ENCODE measurements at places on chromosomes 11 and 22. TPM values are rescaled to one million over a fixed set of nuclear protein-coding genes. Genes with fewer than 3 reads are reported as not detected.

DNA sequence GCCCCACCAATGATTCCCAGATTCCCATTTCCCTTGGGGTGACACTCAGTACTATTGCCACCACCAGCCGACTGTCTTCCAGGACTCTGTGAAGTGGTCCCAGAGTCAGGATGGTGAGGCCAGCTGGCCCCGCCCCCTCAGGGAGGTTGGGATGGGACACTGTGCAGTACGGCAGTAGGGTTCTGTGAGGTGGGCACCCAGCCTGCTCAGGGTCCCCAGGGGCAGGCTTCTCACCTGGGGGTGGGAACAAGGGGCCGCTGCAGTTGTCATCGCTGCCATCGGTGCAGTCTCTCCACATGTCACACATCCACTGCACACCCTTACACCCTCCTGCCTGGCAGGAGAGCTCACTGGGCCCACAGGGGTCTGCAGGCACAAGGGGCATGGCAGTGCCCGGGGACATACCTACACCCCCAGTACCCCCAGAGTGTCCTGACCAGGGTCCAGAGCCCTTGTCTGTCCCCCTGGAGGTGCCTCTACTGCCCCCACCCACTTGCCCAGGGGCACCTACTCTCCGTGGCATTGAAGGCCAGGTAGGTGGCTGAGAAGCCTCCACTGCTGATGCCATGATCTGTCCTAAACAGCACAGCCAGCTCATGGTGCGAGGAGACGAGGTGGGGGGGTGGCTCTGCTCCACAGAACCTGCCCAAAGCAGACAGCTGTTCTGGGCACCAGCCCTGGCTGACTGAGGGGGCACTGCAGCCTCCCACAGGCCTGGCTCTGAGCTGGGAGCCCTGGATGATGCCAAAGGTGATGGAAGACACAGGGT lies 1.9 kb upstream of the C1QTNF5 start:
- H3K27me3 ChIP-seq = no peaks in the 10 kb centered on the region
- no peaks in the 10 kb centered on the region for H3K36me3 ChIP-seq

- no peaks in the 10 kb centered on the region for H3K36me3 ChIP-seq
- H3K27ac ChIP-seq = no peak overlapping the region
- no peaks in the 10 kb centered on the region for H3K4me1 ChIP-seq
- no peak overlapping the region for H3K4me3 ChIP-seq
These were observed 60.0 kb upstream of the SPON1 start for GRCh38 chr11:13902523-13902922.

CSNK2A3 gene
- 0.37 TPM for total RNA-seq

DNA sequence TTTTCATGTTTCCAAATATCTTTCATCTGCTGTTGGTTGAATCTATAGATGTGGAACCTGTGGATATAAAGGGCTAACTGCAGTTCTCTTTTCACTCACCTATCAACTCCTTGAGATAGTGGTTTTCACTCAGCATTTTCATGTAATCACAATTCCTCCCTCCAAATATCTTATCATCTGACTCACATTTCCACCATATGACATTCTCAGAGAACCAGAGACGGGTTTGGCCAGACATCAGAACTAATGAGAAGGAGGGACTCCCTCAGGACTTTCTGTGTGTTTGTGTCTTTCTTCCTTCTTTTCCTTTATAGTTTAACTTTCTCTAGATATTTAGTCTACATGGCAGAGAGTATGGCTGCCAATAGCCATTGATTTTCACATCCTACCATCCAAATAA lies 134.8 kb upstream of the DDI1 start:
- no peak overlapping the region for H3K27ac ChIP-seq
- H3K4me3 ChIP-seq = no peak overlapping the region
- no peaks in the 10 kb centered on the region for H3K36me3 ChIP-seq

GRCh38 chr11:9180784-9181183 lies 84.4 kb downstream of the DENND5A start:
- no peaks in the 10 kb centered on the region for H3K27me3 ChIP-seq
- no peak overlapping the region for H3K27ac ChIP-seq
- H3K4me3 ChIP-seq = no peak overlapping the region
- peaks cover 18% of the 10 kb centered on the region for H3K36me3 ChIP-seq
- no peaks in the 10 kb centered on the region for H3K4me1 ChIP-seq
- DNase-seq = no peak

- no peak overlapping the region for H3K4me3 ChIP-seq
- no peaks in the 10 kb centered on the region for H3K36me3 ChIP-seq
- peak; percentile 63 for DNase-seq
These were observed 3.9 kb upstream of the ABCG4 start for GRCh38 chr11:119144825-119145486.

OTOG gene
- not detected for total RNA-seq

DNA sequence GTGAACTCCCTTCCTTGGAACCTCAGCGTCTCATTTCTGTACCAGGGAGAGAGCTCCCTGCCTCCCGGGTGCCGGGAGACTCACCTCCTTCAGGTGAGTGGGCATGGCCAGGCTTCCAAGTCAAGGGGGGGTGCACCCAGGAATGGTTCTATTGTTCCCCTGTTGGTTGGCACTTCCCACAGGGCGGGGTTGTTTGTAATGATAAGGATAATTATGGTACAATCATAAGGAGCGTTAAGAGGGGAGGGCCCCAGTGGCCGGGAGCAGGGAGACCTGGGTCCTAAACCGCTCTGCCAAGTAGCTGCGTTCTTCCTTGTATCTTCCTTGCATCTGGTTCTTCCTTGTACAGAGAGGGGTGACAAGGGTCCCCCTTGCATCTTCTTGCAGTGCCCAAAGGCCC lies 79.1 kb downstream of the LRRC32 start:
- H3K4me1 ChIP-seq = no peaks in the 10 kb centered on the region
- no peak for DNase-seq
- no peak overlapping the region for H3K27ac ChIP-seq

DNA sequence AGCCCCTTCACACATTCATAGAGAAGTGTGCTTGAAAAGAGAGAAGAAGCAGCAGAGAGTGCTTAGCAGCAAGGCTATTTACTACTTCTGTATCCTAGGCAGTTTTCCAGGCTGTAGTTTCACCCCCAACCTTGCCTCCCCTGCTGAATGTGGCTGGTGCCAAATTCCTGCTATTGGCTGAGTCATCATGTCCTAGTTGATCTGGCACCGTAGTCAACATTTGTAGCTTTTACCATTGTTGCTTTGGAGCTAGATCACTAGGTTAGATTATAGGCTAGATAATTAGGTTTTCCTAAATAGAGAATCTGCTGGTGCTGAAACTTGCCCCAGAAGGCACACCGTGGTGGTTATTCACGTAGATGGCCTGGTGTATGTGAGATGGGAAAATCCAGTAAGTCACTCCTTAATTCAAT lies 32.7 kb downstream of the ARHGAP42 start:
- H3K27ac ChIP-seq = peak overlapping the region; percentile 45
- DNase-seq = no peak
- no peaks in the 10 kb centered on the region for H3K4me1 ChIP-seq
- no peaks in the 10 kb centered on the region for H3K27me3 ChIP-seq
- H3K36me3 ChIP-seq = no peaks in the 10 kb centered on the region

STK33 gene
- total RNA-seq = not detected

DNA sequence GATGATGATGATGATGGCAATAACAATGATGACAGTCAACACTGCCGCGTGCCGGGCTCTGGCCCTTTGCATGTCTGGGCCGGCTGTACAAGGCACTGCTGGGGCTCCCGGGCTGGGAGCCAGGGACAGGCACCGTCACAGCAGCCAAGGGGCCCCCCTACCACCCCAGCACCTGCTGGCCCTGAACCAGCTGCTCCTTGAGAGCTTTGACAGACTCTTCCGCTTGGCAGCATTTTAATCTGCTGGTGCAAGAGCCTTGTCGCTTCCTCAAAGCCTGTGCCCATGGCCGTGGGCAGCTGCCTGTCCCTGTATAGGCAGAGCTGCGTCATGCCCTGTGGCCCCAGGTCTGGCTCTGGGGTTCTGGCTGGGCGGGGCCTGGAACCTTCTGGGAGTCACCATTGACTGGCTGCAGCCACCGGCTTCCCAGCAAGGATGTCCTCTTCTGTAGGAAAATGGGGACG lies 12.9 kb upstream of the MUC6 start:
- no peak overlapping the region for H3K4me3 ChIP-seq
- no peaks in the 10 kb centered on the region for H3K27me3 ChIP-seq
- no peaks in the 10 kb centered on the region for H3K4me1 ChIP-seq
- H3K27ac ChIP-seq = no peak overlapping the region

PIH1D2 gene
- total RNA-seq = 0.80 TPM

CDHR5 gene
- 162 TPM for total RNA-seq

PRSS23 gene
- total RNA-seq = 14.1 TPM

GRCh38 chr11:80280737-80281136 lies 839.9 kb upstream of the TENM4 start:
- no peaks in the 10 kb centered on the region for H3K36me3 ChIP-seq
- H3K27me3 ChIP-seq = no peaks in the 10 kb centered on the region
- no peak overlapping the region for H3K27ac ChIP-seq
- no peaks in the 10 kb centered on the region for H3K4me1 ChIP-seq

GRCh38 chr11:68497761-68498160 lies 37.2 kb downstream of the PPP6R3 start:
- no peaks in the 10 kb centered on the region for H3K27me3 ChIP-seq
- no peak overlapping the region for H3K4me3 ChIP-seq
- no peak for DNase-seq
- peaks cover 28% of the 10 kb centered on the region for H3K4me1 ChIP-seq

PGR gene
- total RNA-seq = 0.11 TPM

DNA sequence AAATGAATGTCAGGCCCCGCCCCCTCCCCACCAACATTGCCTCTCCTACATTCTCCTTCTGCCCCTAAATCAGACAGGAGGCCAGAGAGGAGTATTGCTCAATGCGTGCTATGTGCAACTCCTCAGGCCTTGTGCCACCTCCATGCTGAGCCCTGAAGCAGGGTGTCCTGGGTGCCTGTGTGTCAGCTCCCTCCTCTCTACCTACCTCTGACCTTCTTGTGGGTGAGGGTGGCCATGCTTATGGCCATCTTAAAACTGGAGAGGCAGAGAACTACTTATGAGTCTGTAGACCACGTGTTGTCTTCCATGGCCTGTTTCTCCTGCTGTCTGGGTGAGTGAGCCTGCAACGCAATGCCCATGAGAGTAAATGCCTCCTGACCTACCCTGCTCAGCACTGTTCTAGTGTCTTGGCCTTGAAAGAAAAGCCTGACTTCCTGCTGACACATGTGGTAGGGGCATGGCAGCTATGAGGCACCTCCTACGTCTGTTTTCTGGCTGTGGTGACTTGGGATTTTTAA lies 10.5 kb downstream of the MCAM start:
- H3K4me1 ChIP-seq = no peaks in the 10 kb centered on the region
- no peak for DNase-seq
- no peak overlapping the region for H3K27ac ChIP-seq
- H3K36me3 ChIP-seq = no peaks in the 10 kb centered on the region
- H3K4me3 ChIP-seq = no peak overlapping the region

- no peaks in the 10 kb centered on the region for H3K36me3 ChIP-seq
- no peaks in the 10 kb centered on the region for H3K27me3 ChIP-seq
These were observed 931.1 kb upstream of the TENM4 start for GRCh38 chr11:80371931-80372330.

DNA sequence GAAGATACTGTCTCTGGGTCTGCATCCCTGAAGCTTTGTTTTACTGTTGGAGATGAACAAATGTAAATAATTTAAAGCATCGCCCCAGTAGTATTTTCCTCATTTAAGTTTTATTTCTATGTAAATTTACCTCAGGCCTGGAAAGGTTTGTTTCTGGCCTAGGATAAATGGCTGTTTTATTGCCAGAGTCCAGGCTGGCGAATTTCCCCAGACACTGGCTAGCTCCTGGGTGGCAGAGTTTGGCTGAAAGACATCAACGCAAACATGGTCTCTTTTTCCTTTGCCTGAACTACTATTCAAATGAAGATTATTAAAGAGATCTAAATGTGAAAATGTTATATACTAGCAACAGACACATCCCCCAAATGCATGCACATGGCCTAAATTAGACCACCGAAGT lies 136.7 kb upstream of the SESN3 start:
- no peak overlapping the region for H3K4me3 ChIP-seq
- H3K27me3 ChIP-seq = no peaks in the 10 kb centered on the region
- H3K36me3 ChIP-seq = no peaks in the 10 kb centered on the region

- H3K4me3 ChIP-seq = peak overlapping the region; percentile 43
- peak; percentile 55 for DNase-seq
- H3K27me3 ChIP-seq = no peaks in the 10 kb centered on the region
These were observed 689 bp downstream of the RAB39A start for GRCh38 chr11:107928767-107929507.

DDX25 gene
- 0.18 TPM for total RNA-seq

DNA sequence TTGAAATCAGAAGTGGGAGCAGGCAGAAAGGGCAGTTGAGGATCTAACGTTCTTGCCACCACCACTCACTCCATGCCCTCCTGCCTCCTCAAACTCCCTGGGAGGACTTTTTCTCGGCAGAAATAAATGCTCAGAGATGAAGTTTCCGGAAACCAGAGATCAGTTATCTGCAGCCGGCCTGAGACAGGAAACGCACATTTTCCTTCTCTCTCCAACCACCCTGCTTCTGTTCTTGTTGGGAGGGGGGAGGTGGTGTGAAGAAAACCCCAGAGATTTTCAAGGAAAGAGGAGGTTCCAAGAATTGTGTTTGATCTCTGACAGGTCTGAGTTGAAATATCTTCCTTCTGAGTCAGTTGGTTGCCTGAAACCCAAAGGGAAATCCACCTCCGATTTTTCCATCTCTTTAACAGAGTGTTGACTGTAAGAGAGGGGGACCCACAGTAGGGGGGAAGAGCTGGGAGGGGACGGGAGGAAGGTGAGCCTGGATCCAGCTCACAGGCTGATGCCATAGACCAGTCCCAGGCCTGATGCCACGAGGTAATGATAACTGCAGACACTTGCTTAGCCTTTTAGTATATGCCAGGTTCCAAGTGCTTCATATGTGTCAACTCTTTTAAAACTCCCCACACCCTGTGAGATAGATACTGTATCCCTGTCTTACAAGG lies 100.8 kb downstream of the TRAF6 start:
- H3K27ac ChIP-seq = peak overlapping the region; percentile 7
- no peak overlapping the region for H3K4me3 ChIP-seq
- DNase-seq = peak; percentile 34
- no peaks in the 10 kb centered on the region for H3K27me3 ChIP-seq
- peaks cover 8% of the 10 kb centered on the region for H3K4me1 ChIP-seq

GRCh38 chr11:102046841-102047240 lies 396 bp upstream of the CFAP300 start:
- no peaks in the 10 kb centered on the region for H3K4me1 ChIP-seq
- H3K27me3 ChIP-seq = peaks cover 7% of the 10 kb centered on the region
- H3K27ac ChIP-seq = no peak overlapping the region
- H3K36me3 ChIP-seq = no peaks in the 10 kb centered on the region
- H3K4me3 ChIP-seq = peak overlapping the region; percentile 16
- no peak for DNase-seq

DNA sequence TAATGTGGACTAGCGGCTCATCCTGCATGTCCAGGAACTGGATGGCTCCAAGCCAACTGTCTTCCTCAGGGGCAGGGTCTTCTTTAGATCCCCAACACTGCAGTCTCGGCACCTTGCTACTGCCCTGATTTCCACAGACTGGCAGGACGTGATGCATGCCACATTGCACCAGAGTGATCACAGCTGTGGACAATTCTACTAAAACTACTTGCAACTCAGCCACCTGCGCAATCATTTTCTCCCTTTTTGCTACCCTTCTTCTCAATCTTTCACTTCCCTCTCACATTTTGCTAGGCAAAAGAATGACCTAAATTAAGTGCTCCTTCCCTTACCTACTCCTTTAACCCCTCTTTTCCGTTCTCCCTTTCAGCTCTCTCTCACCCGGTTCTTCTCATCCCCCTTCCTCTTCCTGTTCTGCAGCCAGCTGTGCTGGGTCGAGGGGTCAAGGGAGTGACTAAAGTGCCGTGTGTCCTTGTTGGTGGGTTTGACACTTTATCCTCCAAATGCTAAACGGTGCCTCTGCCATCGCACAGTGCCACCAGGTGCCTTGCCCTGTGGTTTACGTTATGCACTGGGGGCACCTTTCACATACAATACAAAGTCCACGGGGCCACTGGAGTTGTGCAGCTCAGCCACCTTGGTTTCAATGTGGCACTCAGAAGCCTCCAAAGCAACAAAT lies 11.5 kb upstream of the PEX26 start:
- H3K4me3 ChIP-seq = no peak overlapping the region
- DNase-seq = peak; percentile 48
- no peaks in the 10 kb centered on the region for H3K36me3 ChIP-seq
- H3K27ac ChIP-seq = no peak overlapping the region
- H3K27me3 ChIP-seq = no peaks in the 10 kb centered on the region
- H3K4me1 ChIP-seq = peaks cover 15% of the 10 kb centered on the region

Measured in right lobe of liver (tissue), 6 donors.